GM18507 (cell line): ENCODE measurements at places on chromosomes 3 and 15.

GRCh38 chr3:139044366-139045210, at the start of gene PRR23C:
Gene PRR23C, minus strand, starts transcription at chr3:139044892. Its CDS starts 272 bp downstream, at chr3:139044620.
- DNase-seq, result no peak

- no peak for DNase-seq
Observed at GRCh38 chr15:81386947-81387346, 12.9 kb upstream of the TMC3 start.

DNA sequence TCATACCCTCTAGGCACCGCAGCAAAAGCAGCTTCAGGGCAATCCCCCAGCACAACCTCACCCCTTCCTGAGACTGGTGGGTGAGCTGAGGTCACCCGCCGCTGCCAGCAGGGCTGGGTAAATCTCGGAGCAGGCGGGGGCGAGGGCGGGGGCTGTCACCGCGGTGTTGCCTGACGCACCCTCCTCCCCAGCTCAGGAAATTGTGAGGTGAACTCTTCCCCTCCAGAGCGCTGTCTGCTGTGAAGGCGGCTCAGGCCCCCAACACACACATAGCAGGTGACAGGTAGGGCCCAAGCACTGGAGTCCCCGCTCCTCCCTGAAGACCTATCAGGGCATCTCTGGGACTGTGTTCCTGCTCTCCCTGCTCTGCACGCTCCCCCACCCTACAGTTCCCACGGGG, 30.2 kb upstream of the FURIN start:
- no peak for DNase-seq

DNA sequence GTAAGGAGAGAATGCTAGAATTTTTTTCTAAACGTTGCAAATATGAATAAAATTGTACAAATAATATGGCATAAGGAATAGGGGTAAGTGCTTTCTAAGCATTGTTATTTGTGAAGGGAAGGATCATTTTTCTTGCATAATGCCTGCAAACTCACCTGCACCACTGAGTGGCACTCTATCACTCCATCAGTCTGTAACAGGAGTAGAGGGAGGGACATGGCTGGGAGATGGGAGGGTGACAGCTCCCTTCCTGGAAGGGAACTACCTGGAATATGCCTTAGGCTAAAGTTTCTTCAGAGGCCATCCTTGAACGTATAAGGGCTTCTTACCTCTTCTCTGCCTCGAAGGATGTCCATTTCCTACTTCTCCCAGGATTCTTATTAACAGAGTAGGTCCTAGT, 3.0 kb downstream of the NAALADL2 start:
- no peak for DNase-seq

- no peak for DNase-seq
Observed at GRCh38 chr3:127628426-127628787, 578 bp upstream of the PODXL2 start.

DNA sequence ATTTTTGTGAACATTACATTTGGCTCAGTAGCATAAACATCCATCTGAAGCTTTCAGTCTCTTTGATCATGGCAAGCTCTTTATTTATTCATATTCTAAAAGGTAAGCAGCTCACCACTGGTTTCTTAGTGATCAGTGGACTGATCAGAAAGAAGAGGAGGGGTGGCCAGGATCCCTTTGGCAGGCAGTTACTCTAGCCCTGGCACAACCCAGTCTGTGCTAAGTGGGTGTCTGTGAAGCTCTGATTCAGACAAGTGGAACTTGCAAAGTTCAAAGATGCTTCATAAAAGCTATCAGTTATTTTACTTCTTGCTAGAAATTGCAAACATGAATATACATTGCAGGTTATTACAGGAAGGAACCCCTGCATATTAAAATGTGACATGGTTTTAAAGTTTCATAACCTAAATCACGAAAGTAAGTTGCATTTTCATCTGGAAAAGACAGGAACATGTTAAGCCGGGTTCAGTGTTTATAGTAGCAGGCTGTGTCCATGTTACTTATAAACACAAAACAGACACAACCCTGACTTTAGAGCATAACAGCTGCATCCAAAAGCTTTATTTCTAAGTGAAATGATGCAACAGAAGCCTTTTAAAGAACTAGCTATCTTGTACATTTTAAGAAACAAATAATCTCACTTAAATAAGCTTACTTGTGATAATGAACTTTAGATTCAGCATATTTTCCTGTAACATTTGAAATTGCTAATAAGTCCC, 785.3 kb downstream of the MCTP2 start:
- DNase-seq, result no peak

- no peak for DNase-seq
Observed at GRCh38 chr3:150264561-150265279, 143.4 kb upstream of the TSC22D2 start.

GRCh38 chr3:27883266-27883665, 161.1 kb upstream of the EOMES start:
- DNase-seq, result no peak

DNA sequence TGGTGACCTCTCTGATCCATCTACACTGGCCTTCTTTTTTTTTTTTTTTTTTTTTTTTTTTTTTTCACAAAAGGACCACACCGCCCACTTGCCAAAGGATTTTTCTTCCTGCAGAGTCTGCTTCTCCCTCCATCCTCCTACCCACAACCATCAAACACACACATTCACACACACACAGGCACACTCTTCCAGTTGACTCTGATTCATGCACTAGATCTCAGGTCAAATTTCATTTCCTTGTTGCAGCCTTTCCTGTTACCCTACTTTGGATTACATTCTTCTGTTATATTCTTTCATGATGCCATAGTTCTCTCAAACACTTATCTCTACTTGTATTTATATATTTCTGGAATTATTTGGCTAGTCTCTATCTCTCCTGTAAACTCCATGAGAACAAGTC, 133.9 kb downstream of the STAC start:
- no peak for DNase-seq

DNA sequence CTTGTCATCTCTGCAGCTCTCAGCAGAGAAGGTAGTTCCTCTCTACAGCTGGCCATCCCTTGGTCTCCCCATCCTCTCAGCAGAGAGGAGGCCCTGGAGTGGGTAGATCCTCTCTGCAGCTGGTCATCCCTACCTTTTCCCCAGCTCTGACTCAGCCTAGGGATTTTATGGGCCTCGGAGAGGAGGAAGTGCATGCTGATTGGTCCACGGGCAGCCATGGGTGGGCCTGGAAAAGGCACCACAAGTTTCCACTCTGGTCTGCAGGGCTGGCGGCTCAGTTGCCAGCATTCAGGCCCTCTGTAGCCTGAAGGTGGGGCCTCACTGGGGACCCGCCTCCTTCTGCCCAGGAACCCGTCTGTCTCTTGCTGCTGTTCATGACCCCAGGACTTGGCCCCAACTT, 36.9 kb downstream of the NR1D2 start:
- no peak for DNase-seq

DNA sequence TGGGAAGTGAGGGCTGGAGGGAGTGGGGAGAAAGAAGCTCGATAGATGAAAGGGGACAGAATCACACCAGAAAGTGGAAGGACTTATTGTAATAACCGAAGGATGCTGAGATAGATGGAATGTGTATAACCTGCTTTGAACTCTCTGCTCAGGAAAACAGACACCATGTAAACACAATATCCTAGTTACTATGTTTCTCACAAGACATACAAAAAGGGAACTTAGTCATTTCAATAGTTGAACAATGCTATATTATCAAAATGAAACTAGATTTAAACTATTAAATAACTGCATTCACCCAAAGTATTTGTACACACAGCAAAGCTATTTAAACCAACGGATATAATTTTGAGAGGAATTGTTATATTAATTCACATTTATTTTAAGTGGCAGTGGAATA, 108.3 kb upstream of the GADL1 start:
- DNase-seq, result no peak

GRCh38 chr3:142366434-142366833, 81.4 kb downstream of the XRN1 start:
- DNase-seq, result no peak

GRCh38 chr3:187112934-187113793, 26.1 kb downstream of the RPL39L start:
- DNase-seq, result no peak
